Tongue (tissue), 3 donors: ENCODE measurements at places on chromosomes 13 and 19. TPM values are rescaled to one million over a fixed set of nuclear protein-coding genes. Genes with fewer than 3 reads are reported as not detected.

DNA sequence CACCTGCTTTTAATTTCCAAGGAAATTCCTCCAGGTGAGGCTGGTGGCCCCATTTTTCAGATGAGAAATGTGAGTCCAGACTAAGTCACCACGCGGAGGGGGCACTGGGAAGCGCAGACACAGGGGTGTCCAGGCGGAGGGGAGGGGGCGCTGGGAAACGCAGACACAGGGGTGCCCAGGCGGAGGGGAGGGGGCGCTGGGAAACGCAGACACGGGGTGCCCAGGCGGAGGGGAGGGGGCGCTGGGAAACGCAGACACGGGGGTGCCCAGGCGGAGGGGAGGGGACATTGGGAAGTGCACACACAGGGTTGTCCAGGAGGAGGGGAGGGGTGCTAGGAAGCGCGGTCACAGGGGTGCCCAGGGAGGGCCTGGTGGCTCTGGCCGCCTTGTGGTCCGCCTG lies 3.5 kb downstream of the GRK1 start:
- DNase-seq: no peak

DNA sequence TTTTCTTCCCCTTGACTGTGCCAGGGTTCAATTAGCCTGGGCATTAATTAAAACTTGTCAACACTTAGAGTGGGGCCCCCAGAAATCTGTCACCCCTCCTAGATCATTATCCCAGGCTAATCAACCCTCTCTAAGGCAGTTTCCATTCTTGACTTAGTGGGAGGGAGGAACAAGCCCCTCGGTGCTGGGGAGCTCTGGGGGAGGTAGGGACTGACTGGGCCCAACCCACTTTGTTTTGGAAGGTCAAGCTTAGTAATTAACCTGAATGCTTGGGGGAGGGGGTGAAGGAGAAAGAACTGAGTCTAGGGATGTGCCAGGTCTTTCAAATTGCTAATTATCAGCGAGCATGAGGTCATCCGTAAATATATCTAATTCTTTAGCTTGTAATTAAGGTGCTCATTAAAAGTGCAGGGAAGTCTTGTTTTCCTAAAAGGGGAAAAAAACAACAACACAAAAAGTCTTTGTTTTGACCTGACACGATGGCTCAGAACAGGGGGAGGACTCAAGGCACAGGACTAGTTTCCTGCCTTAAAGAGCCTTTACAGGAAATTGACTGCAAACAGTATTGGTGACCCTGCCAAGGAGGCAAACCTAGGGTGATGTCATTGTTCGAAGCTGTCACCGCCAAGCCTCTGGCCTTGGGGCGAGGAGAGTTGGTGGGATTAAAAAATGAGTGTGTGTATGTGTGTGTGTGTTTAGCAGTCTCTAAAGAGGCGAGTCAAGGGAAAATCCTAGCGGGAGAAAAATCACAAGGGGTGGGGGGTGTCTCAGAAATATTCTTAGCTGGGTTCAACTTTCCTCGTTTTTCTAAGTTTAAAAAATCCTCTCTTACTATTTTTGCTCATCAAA lies 19.4 kb downstream of the ACTN4 start:
- DNase-seq: peak; percentile 78

GRCh38 chr13:105735281-105735680 lies 800.2 kb downstream of the EFNB2 start:
- DNase-seq: no peak

- DNase-seq: no peak
Observed at GRCh38 chr19:13082192-13083007, 20.3 kb downstream of the LYL1 start.

Gene LILRA1
- total RNA-seq: 0.51 TPM

Gene GTF3A
- total RNA-seq: 91.3 TPM

DNA sequence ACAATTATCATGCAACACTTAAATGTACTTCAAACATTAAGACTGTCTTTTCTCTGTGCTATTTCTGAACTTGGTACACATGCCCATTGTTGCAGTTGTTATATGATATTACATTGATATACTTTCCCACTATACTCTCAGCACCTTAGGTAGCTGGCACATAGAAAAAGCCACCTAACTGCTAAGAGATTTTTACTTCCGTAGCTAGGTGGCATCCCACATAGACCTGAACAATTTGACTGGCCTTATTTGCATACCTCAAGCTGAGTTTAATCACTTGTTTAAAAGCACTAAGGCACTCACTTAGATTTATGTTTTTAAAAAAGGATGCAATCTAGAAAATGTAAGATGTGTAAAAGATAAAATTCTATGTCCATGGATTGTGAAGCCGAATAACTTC lies 194.2 kb downstream of the POU4F1 start:
- DNase-seq: no peak

Gene CDC42EP5
- 24.5 TPM for total RNA-seq

- DNase-seq: peak; percentile 28
Observed at GRCh38 chr13:108700422-108701170, 71.2 kb downstream of the MYO16 start.

DNA sequence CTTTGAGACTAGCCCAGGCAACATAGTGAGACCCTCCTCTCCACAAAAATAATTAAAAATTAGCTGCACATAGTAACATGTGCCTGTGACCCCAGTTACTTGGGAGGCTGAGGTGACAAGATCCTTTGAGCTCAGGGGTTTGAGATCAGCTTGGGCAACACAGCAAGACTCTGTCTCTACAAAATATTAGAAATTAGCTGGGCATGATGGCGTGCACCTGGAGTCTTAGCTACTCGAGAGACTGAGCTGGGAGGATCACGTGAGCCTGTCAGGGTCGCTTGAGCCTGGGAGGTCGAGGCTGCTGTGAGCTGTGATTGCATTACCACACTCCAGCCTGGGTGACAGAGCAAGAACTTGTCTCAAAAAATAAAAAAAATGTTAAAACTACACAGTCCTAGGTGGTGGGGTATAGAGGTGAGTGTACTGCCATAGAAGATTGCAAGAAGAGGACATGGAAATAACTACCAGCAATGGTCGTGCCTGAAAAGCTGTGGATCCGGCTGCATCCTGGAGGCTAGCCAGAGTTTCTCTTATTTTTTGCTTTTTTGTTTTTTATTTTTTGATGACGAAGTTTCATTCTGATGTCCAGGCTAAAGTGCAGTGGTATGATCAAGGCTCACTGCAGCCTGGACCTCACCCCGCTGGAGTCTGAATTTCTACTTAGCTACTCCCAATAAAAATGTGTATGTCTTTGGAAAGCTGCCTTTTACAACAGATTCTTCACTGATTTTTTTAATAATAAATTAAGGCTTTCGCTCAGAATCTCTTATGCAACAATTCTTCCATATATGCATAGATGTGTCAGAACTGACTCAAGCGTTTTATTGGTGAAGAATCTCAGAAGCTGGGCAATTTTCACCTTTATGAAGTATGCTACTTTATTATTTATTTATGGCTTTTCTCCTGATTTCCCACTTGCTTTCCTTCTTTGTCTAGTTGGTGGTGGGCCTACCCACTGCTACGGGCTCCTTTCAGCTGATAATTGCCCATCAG lies 393.8 kb downstream of the TSHZ3 start:
- DNase-seq: no peak

- no peak for DNase-seq
Observed at GRCh38 chr13:47258384-47258783, 361.5 kb upstream of the HTR2A start.

DNA sequence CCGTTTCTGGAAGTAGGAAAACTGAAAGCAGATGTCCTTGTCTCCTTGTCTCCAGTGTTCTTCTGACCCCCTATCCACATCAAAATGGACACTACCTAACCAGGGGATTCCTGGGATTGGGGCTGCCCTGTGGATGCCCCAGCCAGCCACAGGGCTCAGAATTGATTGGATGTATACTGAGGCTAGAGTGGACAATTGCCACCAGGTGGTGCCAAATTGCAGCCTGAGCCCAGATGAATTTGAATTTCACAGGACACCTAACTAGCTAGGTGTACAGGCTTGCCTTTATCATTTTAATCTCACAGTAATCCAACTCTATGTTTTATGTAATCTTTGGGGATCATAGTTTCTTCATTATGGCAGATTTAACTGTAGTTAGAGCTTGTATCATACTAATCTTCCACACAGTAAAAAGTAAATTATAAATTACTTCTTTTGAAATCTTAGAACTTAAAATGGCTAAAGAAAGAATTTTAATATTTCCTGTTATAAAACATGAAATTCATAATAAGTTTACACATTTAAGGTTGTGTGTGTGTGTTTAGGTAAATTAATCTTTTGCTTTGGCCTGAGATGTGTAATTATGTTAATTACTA lies 58.0 kb downstream of the PIBF1 start:
- DNase-seq: peak; percentile 64

DNA sequence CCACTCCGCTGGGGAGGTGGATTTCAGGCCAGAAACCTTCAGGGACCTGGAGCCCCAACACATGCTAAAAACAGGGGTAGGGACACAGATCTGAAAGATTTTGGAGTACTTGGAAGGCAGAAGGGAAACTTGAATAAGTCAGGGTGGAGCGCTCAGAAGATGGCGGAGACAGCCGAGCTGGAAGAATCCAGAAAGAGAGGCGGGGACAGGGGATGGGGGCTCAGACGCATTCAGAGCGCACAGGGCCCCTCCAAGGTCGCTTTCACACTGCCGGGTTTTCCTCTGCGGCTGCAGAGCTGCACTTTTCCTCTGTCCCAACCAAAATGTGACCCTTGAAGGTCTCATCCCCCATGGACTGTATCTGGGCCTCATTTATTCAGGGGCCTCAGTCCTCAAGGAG lies 56.9 kb downstream of the ERICH4 start:
- DNase-seq: no peak

GRCh38 chr19:8206147-8207087 lies 2.8 kb upstream of the CERS4 start:
- no peak for DNase-seq

Gene CEACAM4
- total RNA-seq: not detected

GRCh38 chr19:21505459-21506451 lies at the start of gene ZNF429:
TSS of gene ZNF429 (plus strand) at chr19:21505602. CDS start at chr19:21505772, 170 bp downstream.
- DNase-seq: peak; percentile 98
